PC-9 (cell line): ENCODE measurements at places on chromosomes 1 and 21. TPM values are rescaled to one million over a fixed set of nuclear protein-coding genes. Genes with fewer than 3 reads are reported as not detected.

DNA sequence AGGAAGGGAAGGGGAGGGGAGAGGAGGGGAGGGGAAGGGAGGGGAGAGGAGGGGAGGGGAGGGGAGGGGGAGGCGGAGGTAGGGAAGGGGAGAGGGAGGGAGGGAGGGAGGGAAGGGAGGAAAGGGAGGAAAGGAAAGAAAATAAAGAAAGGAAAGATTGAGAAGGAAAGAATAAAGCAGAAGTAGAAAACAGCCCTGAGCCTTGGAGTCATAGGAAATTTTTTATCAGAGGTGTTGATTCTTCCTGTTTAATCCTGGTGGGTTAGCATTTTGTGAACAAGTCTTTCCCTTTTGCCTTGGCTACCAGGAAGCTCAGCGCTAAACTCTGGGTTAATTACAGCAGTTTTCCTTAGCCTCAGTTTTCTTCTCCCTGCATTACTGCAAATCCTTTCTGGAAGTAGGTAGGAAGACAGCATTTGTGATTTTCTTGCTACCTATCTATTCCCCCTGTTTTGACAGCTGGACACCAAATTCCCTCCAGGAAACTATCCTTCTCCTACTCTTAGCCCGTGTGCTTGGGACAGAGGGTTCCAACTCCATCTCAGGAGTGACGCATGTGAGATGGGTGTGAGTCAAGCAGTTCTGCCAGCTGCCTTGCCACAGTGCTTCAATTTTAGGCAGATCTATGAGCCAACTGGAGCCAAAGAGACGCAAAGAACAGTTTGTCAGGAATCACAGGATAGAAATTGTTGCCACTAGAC lies 26.9 kb downstream of the TOMM20 start:
- DNase-seq, result no peak

DNA sequence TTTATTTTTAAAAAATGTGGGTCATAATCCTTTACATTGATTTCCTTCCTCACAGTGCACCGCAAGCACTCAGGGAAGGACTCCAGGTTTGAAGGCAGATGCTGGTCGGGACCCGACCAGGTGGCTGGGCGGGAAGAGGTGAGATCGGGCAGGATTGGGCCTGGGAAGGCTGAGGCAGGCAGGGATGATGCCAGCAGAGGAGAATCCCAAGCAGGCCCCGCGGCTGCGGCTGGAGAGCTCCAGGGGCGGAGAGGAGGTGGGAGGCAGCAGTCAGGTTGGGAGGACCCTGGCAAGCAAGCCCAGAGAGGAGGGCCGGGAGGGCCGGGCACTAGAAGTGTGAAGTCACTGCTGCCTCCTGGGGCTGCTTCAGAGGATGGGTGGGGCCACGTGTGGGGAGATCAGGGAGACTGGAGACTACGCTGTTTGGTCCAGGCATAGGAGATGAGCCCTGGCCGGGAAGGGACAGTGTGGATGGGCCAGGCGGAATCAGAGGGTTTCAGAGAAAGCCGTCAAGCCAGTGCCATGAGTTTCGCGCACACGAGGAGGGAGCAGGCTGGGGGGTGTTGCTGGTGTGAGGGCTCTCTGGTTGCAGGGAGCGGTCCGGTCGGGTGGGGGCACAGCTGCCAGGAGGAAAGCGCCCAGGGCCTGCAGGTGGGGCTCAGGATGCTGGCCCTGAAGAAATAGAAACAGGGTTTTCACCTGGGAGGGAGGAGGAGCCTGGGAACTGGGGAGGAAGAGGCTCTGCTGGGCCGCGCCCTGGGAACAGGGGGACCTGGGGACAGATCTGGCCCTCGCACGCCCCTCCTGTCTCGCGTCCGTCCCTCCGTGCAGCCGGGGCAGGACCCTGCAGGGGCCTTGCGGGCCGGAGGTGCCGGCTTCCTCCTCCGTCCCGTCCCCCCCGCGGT lies 888 bp upstream of the COL18A1 start:
- no peak for DNase-seq

Gene OR2M3
- 0.20 and 0.35 TPM in 2 replicates for total RNA-seq

DNA sequence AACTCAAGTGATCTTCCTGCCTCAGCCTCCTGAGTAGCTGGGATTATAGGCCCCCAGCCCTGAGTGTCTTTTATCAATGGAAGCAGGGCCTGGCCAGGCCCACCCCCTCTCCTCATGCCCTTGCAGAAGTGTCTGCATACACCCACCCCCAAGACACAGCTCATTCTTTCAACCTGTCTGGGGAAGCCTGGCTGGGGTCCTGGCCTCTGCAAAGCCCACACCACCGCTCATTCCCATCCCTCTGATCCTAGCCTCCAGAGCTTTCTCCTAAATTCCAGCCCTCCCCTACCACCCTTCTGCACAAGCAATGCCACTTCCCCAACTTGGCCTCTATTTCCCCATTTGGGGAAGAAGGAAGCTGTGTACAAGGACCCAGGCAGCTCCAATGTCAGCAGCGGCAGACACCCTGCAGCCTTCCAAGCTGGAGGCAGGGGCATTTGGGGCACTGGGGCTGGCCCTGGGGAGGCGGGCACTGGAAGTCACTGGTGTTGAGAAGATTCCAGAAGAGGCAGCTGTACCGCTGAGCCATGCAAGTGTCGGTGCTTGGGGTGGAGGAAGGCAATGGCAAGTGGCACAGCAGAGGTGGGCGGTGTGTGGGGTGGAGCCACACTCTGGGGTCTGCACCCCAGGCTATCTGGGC lies 33.7 kb upstream of the ARF1 start:
- DNase-seq, result no peak

- no peak for DNase-seq
Measured at GRCh38 chr1:53373246-53373645, 45.4 kb upstream of the LRP8 start.

Gene INSRR
- not detected in 2 replicates for total RNA-seq

DNA sequence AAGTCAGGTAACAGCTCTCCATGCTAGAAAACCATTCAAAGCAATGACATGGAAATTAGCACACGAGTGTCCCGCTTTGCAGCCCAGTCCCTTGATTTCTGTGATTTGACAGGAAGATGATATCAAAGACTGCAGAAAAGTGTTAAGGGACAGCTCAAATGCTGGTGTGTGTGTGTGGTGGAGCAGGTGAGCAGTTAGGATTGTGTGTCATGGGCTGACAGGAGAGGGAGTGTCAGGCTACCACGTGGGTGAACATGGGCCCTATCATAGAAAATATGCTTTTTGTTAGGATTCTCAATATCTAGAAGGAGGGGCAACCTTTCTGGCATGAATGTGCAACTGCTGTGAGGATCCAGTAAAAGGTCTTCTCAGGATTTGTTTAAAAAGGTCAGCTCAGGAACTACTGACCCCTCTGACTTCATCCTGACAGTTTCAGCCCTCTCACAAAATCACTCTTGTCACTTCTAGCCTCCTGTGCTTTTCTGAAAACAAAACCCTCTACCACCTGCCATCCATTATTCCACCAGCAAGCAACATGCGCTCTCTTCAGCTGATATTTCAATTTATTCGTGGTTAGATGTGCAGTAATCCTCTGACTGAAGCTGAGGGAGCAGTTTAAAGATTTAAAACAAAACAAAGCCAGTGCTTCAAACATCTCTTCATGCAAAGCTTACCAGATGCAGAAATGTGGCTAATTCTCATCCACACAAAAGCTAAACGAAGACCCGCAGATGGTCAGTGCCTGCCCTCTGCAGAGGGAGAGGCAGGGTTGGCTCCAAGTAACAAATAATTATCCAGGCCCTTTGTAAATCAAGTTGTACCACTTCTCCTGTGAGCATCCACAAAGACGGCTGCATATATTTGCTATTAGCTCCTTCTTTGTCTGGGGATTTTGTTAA lies 397.9 kb downstream of the PTBP2 start:
- DNase-seq, result no peak

DNA sequence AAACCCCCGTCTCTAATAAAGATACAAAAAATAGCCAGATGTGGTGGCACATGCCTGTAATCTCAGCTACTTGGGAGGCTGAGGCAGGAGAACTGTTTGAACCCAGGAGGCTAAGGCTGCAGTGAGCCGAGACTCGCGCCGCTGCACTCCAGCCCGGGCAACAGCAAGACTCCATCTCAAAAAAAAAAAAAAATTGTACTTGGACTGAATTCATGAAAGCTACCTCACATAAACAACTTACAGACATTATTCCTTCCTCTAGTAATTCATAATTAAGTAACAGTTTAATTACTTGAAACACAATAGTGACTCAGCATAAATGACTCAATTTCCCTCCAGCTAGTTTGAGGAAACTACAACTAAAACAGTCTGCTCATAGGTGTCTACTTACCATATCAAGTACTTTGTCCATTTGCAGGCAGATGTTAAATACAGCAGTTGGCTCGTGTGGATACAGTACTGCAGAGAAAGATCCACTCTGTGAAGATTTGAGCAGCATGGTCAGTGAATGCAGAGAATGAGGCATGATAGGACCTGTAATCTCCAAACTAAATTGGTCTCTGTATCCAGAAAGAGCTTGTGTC lies 9.4 kb downstream of the DONSON start:
- no peak for DNase-seq

Gene PKLR
- not detected in 2 replicates for total RNA-seq

- no peak for DNase-seq
Measured at GRCh38 chr1:230392920-230393521, 33.1 kb downstream of the PGBD5 start.
